ENCODE measurements at places on chromosomes 2 and 18. TPM values are rescaled to one million over a fixed set of nuclear protein-coding genes. Genes with fewer than 3 reads are reported as not detected.

- peak overlapping the region; percentile 50 for H3K4me3 ChIP-seq
- H3K36me3 ChIP-seq = peaks cover 5% of the 10 kb centered on the region
- no peak for DNase-seq
- peak overlapping the region; percentile 13 for H3K27ac ChIP-seq
- peaks cover 38% of the 10 kb centered on the region for H3K4me1 ChIP-seq
- peaks cover 65% of the 10 kb centered on the region for H3K27me3 ChIP-seq
Measured at GRCh38 chr2:156319811-156320485, 12.6 kb downstream of the NR4A2 start.

DNA sequence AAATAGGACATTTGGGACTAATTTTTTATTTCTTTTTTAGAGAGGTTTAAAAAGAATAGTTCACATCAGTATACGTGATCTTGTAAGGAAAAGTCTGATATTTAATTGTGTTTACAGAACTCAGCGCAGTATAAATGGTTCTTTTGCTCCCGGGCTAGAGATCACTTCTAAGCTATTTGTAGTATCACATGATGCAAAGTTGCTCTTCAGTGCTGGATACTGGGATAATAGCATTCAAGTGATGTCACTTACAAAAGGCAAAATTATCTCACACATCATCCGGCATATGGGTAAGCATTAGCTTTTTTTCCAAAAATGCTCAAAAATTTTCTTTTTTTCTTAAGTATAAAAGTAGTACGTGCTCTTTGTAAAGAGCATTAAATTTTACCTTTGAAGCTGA, 37.4 kb upstream of the CYP20A1 start:
- no peak overlapping the region for H3K4me3 ChIP-seq
- no peaks in the 10 kb centered on the region for H3K27me3 ChIP-seq
- no peak for DNase-seq
- H3K4me1 ChIP-seq = no peaks in the 10 kb centered on the region
- peaks cover 8% of the 10 kb centered on the region for H3K36me3 ChIP-seq

ALPG gene
- total RNA-seq = not detected

DNA sequence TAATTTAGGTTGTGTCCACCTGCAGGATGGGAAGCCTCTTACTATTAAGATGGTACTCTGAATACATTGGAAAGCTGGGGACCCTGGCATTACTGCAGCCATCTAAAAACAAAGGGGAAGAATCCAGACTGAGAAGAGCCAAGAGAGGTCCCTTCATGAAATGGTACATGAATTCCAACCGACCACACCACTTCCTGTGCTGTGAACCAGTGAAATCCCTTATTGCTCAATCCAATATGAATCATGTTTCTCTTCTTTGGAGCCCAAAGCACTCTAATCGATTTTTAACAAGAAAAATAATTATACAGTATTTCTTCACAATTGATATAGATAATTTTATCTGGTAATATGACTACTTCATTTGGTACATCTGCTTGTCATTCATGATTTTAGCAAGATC, 479.7 kb upstream of the RAB6C start:
- H3K27me3 ChIP-seq = peaks cover 9% of the 10 kb centered on the region
- no peaks in the 10 kb centered on the region for H3K4me1 ChIP-seq
- no peaks in the 10 kb centered on the region for H3K36me3 ChIP-seq
- H3K27ac ChIP-seq = no peak overlapping the region
- no peak for DNase-seq
- H3K4me3 ChIP-seq = no peak overlapping the region

DNA sequence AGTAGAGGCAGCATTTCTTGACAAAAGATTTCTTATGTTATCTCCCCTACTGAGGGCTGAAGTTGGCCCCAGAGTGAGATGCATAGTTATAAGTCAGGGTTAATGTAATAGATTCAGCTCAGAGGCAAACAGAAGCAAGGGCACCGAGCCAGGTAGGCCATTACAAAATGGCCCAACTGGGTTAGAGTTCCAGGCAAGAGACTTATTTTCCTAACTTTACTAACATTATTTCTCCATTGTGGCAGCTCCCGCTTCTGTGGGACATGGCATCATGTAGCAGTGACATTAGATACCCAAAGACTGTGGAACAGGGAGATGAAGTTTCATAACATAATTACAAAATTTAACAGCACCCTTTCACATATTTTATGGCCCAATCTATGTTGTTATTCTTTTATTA, 27.1 kb downstream of the TSPYL6 start:
- H3K4me1 ChIP-seq = no peaks in the 10 kb centered on the region
- H3K4me3 ChIP-seq = no peak overlapping the region
- no peak overlapping the region for H3K27ac ChIP-seq
- peaks cover 21% of the 10 kb centered on the region for H3K36me3 ChIP-seq
- no peak for DNase-seq

DNA sequence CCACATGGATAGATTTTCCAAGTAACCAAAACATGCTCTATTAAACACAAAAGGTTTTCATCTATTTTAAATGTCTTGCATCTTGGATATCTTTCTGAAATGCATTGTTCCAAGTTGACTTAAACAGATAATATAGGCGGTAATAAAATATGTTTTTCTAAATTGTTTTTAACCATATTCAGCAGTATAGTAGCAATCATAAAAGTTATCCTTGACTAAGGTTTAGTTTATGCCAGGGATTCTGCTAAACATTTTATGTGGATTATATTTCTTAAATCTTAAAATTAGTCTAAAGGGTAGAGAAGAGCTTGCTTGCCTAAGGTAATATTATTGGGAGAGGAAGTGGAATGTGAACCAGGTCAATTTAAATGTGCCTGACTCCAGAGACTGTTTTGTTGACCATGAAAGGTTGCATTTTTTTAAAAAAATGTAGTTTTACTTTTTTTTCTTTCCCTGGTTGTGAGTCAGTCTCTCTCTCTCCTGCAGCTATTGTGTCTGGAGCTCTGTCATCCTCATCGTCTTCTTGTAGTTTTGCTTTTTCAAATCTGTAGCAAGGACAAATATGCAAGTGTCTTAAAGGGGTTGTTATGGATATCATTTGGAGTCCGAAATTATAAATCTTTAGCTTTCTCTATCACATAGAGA, 309.1 kb upstream of the COL3A1 start:
- DNase-seq = no peak
- H3K27ac ChIP-seq = no peak overlapping the region
- H3K36me3 ChIP-seq = no peaks in the 10 kb centered on the region
- no peaks in the 10 kb centered on the region for H3K27me3 ChIP-seq

GRCh38 chr2:143347901-143348414, 218.7 kb downstream of the ARHGAP15 start:
- H3K4me3 ChIP-seq = no peak overlapping the region
- H3K27me3 ChIP-seq = no peaks in the 10 kb centered on the region
- DNase-seq = no peak
- H3K36me3 ChIP-seq = peaks cover 33% of the 10 kb centered on the region

DNA sequence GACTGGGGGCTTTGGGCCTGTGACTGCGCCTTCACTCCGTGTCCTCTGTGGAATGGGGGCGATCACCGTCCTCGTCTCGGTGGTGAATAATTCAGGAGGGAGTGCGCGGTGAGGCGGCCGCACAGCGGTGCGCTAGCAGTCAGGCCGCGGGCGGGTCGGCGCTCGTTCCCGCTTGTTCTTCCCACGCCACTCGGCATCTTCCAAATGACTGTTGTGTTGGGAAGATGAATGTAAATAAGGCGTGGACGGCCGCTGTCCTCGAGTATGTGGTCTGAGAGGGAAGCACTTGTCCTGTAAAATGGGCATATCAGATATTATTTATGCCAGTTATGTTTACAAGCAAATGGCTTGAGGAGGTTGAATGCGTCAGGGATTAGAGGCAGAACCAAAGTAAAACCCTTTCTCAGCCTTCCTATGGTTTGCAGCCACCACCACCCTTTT, 608 bp upstream of the VPS4B start:
- H3K4me1 ChIP-seq = peaks cover 37% of the 10 kb centered on the region
- H3K27me3 ChIP-seq = peaks cover 2% of the 10 kb centered on the region
